ENCODE measurements at places on chromosomes 1 and 21.

DNA sequence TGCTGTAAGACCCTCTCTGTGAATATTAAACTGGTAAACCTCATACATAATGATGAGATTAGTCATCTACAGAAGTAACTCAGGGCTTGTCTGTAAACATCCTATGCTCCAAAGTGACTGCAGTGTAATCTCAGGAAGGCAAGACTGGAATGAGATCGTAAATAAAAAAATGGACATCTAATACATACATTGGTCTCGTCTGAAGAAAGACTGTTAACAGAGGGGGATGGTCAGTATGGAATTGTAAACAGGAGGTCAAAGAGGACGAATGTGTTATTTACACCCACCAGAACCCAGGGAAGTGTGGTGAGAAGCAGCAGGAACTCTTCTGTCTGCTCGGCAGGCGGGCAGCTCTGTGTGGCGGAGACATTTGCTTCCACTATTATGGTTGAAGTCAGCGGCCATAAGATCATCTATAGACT, 51.4 kb downstream of the DISC1 start:
- no peak for DNase-seq

GRCh38 chr1:221563476-221563921, 178.4 kb downstream of the DUSP10 start:
- DNase-seq = no peak

- DNase-seq = no peak
These were observed 7.4 kb downstream of the SOX13 start for GRCh38 chr1:204080163-204080903.

DNA sequence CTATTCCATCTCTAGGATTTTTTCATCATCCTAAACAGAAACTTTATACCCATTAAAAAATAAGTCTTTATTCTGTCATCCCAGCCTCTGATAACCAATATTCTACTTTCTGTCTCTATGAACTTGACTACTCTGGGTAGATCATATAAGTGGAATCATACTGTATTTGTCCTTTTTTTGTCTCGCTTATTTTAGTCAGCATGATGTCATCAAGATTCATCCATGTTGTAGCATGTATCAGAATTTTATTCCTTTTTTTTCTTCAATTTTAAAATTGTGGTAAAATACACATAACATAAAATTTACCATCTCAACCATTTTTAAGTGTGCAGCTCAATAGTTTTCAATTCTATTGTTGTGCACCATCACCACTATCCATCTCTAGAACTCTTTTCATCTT, 90.0 kb downstream of the SYT14 start:
- DNase-seq = no peak

DNA sequence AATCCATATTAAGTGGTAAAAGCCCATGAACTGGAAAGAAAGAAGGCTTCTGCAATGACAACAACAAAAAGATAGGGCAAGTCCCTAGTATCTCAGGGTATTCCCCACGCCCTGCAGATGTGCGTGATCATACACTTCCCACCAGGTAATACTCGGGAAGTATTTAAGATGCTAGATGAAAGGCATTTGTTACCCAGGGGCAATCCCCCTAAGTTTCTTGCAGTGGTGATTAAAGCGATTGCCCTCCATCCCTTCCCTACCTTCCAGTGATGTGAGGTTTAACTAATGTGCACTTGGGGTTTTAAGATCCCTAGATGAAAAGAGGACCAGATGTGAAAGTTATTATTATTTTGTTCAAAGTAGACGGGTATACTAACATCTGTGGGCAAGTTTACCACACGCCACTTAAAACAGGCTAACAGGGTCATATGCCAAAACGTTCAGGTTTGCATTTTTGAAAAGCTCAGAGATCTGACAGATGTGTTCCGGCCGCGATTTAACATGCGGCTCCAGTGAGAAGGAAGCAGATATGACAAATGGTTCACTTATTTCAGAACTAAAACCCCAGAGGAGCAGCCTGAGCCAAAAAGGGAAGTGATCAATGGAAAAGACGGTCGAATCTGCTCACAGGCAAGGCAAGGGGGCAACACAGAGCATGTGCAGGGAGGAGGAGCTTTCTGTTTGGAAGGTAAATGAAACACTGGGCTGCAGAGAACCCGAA, 17.4 kb downstream of the TIAM1 start:
- no peak for DNase-seq

- DNase-seq = no peak
These were observed 398.1 kb upstream of the LYPLAL1 start for GRCh38 chr1:218775501-218776021.

- DNase-seq = no peak
These were observed 12.9 kb downstream of the TTC34 start for GRCh38 chr1:2788506-2789163.

DNA sequence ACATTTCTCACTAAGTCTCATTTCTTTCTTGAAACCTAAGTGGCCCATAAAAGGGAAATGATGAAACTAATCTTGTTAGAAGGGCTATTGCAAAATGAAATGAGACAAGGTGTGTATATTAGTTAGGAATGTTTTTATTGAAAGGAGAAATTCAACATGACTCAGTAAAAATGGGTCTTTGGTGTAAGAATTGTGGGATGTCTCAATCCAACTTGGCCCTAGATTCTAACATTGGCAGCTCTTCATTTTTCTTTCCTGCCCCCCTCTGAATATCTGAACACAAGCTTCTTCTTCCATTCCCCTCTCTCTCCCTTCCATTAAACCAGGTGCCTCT, 26.8 kb upstream of the TARBP1 start:
- no peak for DNase-seq

GRCh38 chr1:87330057-87330884, 1.6 kb downstream of the LMO4 start:
- DNase-seq = no peak

DNA sequence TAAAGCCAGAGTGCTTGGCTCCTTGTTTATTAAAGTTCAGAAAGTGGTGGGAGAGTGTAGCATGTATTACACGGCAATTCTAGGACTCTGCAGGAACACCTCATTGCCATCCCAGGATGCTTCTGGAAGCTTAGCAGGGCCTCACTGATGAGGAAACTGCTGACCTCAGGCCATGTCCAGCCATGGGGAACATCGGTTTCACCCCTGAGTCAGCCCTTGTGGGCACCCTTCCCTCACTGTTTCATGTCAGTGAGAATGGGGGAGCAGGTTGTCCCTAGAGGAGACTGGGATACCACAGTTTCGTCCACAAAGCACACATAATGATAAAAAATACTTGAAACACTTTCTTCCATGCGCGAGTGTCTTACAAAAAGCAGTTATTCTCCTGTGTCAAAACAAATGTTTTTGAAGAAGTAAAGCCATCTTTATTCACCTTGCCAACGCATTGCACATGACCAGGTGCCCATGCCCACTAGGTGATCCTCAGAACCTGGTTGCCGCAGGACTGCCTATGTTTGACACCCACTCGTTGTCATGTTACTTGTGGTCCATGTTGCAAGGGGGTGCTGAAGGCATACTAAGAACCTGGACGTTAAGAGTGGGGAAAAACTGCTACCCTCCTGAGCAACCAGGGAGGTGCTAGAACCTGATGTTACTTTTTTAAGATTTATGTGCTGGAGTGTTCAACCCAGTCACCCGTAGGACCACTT, 41.2 kb upstream of the TTC22 start:
- no peak for DNase-seq

- DNase-seq = no peak
These were observed 76.6 kb downstream of the HSPA13 start for GRCh38 chr21:14306126-14306907.

DNA sequence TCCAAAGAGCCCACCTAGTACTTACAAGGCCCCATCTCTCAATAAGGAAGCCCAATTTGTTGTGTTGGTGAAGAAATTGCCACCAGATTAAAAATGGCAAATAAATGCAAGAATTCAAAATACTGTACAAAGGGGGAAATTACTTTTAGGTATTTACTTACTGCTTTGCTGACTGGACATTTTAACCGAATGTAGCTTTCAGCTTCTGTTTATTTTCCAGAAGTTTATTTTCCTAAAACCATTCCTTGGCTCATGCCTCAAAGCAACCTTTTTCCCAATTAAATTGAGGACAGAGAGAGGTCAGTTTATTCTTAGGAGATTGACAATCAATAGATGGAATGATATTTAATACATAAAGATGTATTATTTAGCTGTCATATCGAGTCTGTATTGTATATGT, 47.6 kb upstream of the H6PD start:
- DNase-seq = no peak

DNA sequence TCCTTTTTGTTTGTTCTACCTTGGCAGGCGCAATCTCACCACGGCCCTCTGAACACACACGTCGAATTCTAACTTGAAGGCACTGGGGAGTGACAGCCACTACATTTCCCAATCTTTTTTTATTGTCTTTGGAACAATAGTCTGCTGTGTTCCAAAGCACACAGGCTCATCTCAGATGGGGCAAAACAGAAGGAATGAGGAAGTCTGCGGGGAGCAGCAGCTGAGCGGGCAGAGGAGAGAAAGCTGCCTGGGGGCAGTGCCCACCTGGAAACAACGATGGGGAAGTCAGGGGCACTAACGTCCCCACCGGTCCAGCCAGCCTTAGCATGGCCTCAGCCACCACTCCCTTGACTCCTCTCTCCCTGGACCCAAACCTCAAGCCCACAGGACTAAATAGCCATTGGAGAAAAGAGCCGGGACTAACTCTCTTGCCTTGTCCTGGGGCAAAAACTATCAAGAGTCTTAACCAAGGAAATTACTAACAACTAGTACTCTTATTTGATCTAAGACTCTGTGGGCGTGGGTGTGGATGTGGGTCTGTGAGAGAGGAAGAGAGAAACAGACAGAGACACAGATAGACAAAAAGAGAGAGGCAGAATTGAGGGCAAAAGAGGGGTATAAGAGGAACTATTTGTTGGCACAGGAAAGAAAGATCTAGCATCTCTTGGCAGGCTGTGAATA, 34.2 kb downstream of the SYF2 start:
- no peak for DNase-seq

GRCh38 chr1:153387785-153388184, 3.1 kb downstream of the S100A8 start:
- no peak for DNase-seq

DNA sequence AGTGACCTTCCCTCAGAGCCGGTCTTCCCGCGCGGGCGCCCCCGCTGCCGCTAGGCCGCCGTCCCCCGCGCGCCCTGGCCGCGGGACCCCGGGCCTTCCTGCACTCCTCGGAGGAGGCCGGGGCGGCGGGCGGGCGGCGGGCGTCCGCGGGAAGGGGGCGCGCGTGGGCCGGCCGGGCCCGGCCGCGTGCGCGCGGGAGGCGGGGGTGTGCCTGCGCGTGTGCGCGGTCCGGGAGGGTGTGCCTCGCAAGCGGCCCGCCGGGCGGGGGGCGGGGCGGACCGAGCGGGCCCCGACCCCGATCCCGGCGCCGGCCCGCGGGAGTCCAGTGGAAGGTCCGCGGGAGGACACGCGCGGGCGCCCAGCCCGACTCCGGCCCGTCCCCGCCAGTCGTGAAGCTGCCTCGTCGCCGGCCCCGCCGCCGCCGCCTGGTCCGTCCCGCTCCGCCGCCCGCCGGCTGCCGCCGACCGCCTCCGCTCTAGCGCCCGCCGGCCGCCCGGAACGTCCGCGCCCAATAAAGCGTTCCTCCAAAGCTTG, 438 bp downstream of the MRPS6 start:
- DNase-seq = no peak

DNA sequence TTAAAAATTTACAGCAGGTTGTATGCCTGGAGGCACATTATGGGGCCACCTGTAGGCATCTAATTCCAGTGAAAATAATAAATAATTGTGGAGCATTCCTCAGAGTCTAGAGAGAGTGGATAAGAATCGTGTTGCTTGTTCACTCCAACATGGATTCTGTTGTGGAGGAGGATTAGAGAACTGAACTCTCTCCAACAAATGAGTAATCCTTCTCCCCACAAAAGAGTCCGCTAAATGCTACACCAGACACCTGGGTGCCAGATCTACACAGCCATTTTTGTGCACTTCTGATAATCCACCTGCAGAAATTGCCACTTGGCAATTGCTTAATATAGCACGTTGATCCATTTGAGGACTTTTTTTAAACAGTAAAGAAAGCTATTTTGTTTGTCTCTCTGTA, 113.7 kb upstream of the DPYD start:
- no peak for DNase-seq

DNA sequence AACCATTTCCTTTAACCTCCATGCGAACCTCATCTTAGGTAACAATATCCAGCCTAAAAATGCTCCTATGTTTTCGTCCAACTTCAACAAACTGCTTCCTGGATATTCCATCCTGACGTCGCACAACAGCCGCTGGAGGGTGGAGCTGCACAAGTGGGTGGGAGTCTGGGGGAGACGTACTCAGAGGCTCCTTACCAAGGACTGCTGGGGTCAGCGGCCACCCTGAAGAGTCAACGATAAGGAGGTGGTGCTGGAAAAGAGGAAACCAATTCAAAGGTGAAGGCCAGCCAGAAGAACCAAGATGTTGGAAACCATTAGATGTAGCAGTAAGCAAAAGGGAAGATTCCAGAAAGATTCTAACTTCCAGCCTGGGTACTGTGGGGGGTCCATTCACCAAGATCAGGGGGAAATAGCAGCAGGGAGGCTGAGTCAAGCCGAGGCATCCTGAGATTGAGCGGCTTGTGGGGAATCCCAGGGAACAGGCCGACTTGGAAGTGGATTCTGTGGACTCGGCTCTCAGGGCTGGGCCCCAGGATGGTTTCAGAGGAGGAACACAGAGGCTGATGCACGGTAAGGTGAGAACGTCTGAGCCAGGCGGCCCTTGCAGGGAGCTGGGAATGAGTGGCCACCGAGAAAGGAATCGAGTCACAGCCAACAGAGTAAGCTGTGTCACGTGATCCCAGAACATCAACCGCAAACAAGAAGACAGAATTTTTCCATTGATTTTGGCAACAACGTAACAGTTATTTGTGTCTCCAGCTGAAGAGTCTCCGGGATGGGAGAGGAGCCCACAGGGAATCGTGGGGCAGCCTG, 375.7 kb downstream of the NPHP4 start:
- no peak for DNase-seq

DNA sequence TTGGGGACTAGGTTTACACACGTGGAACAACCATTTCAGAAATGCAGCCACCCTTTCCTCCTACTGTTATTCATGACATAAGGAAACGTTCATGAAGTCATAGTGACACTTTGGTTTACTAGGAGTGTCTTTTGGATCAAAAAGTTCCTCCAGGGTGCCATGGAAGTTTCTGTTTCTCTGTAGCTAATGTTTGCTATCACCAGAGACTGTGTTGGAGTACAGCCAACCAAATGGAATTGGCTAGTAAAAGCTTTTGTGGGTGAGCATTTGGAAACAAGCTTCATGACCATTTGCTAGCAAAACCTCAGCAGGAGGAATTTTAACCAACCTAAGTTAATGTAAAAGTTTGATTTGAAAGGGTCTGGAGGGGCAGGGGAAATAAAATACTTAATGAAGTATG, 43.9 kb upstream of the ADGRL2 start:
- DNase-seq = no peak

DNA sequence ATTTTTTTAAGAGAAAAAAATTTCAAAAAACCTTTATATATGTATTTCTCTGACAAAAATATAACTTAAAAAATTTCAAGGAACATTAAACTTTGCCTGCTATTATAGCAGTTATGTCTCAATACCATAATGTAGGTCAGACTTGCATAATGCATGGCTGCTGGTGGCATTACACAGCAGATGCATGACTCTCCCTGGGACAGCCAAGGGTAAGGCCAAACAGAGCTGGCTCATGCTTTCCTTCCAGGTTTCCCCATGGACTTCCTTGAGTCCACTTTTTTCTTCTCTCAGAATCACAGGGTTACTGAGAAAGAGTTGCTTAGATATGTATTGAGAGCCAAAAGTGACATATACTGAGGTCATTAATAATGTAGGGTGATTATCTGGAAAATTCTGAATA, 43.7 kb downstream of the RHOU start:
- DNase-seq = no peak

GRCh38 chr1:217534566-217534965, 96.3 kb downstream of the GPATCH2 start:
- DNase-seq = no peak
